ENCODE measurements at places on chromosomes 4 and X.

DNA sequence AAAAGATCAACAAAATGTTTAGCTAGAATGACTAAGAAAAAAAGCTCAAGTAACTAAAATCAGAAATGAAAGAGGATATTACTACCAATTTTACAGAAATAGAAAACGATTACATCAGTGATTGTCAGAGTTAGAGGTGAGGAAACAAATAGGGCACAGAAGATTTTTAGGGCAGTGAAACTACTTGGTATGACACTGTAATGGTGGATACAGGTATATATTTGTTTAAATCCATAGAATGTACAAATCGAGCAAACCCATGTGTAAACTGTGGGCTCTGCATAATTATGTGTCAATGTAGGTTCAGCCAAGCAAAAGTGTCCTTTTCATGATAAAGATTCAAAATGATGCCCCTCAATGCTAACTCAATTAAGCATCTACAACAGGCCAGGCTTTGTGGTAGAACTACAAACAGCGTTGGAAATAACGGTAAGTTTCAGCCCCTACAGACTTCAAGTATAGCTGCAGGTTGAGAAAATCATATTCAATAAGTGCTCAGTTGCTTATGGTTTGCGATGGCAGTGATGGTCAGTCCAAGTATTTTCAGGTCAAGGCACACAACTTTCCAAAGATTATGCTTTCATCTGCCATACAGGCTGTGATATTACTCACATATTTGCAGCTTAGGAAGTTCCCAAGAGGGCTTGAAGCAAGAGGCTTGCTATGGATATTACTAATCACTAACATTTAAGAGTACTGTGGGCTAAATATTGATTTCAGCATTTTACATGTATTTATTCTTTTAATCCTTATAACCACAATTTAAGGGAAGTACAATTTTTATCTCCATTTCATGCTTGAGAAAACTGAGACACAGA lies 158.6 kb downstream of the TET2 start:
- no peak for DNase-seq

DNA sequence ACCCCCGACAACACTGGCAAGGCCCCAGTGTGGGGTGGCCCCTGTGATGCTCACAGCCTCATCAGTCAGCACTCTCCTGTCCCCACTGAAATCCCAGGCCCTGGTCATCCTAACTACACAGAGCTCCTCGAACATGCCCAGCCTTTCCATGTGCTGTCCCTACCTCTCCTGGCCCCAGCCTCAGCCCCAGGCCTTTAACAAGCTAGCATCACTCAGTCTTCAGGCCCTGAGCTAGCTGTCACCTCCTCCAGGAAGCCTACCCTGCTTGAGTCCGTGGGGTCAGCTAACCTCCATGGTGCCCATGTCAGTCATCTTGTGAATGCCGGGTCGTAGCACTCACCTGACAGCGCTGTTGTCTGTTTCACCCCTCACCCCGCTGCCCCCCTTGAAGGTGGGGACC lies 25.6 kb upstream of the C4orf50 start:
- no peak for DNase-seq

GRCh38 chrX:45191820-45192409 lies 8.8 kb downstream of the DIPK2B start:
- no peak for DNase-seq

DNA sequence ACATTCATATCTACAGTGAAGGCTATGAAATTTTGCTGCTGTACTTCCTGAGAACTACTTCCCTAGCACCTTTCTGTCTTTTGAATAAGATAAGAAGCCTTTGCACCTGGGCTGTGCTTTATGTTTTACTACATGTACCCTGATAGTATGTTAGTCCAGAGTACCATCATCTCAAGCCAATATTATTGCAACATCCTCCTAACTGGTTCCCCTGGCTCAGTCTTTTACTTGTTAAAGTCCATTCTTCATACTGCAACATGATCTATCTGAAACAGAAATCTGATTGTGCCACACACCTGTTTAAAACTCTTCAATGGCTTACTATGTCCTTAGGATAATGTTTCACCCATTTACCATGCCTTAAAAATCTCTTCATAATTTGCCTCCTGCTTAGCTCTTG lies 102.3 kb downstream of the AGTR2 start:
- no peak for DNase-seq

- no peak for DNase-seq
These were observed 404.1 kb downstream of the MAPK10 start for GRCh38 chr4:85955620-85956292.

DNA sequence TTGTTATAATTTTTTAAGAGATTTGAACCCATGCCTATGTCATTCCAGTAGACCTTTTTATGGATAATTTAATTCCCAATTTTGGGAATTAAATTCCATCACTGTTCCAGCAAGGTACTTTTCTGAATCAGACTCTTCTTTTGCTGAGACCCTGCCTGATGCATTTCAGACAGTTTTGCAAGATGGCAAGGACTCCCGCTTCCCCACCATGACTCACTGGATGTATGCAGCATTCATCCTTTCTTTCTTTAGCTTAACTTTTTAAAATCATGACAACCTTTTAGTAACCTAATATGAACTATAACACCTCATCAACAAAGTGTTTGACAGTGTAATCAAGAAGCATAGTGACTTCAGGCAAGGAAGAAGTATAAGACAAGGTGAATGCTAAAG lies 178.1 kb upstream of the LEF1 start:
- DNase-seq, result no peak

- DNase-seq, result no peak
These were observed 589 bp upstream of the NEUROG2 start for GRCh38 chr4:112516471-112517066.

DNA sequence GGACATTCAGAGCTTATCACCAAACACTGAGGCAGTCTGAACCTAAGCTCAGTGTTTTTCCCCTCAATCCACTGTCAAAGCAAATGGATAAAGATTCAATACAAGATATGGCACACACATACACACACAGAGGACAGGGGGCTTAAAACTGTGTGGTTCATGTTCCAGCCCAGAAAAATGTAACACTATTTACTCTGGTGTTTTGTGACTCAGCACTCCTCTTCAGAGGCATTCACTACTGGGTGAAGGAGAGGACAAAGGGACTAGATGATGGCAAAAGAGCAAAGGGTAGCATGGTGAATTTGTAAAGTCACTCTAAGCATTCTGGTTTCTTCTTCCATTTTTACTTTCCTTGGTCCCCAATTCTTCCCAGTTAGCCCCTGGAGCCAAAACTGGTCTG lies 120.3 kb downstream of the ARHGEF9 start:
- no peak for DNase-seq

GRCh38 chrX:17438221-17438620 lies 63.2 kb downstream of the NHS start:
- no peak for DNase-seq

GRCh38 chrX:131951166-131951565 lies 71.9 kb upstream of the STK26 start:
- DNase-seq, result no peak

Measured in T47D (cell line).